ENCODE measurements at places on chromosomes 4 and X.

DNA sequence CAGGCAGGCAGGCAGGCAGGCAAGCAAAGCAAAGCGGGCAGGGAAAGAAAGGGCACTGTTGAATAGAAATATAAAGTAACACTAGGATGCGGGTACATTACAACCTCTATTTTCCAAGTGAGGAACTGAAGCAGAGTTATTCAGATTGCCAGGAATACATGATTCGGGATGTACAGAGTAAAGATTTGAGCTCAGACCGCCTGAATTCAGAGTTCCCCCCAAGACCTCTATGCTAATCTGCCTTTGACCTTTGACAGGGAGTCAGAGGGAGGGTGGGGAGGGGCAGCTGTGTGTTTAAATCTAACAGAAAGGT is 271.9 kb upstream of the SMIM31 start:
- DNase-seq, result no peak

GRCh38 chr4:72977936-72978485 is 91.5 kb downstream of the COX18 start:
- no peak for DNase-seq

- DNase-seq, result no peak
Measured at GRCh38 chrX:66915893-66916292, 277.0 kb upstream of the EDA2R start.

DNA sequence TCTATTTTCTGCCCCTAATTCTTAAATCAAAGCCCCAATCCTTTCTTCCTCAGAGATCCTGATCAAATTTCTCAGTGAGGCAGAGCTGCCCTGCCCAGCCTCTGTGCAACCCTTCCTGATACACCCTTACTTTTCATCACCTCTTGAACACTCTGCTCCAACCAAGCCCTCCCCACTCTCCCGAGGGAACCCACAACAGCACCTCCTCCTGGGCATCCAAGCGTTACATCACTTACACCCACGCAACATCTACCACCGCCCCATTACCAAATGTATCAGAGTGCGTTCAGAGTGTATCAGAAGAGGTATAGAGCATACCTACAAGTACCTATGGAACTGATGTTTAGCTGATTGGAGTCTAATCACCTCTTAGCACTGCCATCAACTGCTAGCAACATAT is 186.5 kb downstream of the RAP1GDS1 start:
- no peak for DNase-seq

DNA sequence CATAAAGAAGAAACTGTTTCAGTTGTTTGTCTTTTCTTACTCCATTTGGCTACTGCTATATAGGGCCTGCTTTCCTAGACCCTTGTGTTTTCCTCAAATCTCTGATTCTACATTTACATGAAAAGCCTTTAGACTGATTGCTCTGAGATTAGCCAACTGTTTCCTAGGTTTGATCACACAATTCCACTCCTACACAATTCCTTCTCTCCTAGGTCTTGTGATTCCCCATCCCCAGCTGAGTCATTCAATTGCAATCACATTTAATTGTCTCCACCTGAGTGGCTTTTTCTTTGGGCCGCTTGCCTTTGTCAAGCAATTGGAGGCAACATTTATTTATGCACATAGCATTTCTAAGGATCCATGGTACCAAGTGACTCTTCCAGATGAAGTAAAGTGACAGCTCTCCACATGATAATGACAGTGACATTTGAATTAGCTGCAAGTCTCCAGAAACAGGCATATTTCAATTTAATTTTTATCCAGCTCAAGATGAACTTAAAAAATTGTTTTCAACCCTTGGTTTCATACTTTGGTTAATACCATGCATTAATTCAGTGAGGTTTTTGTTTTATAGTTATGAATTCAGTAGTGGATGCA is 35.8 kb downstream of the ATXN3L start:
- DNase-seq, result no peak

DNA sequence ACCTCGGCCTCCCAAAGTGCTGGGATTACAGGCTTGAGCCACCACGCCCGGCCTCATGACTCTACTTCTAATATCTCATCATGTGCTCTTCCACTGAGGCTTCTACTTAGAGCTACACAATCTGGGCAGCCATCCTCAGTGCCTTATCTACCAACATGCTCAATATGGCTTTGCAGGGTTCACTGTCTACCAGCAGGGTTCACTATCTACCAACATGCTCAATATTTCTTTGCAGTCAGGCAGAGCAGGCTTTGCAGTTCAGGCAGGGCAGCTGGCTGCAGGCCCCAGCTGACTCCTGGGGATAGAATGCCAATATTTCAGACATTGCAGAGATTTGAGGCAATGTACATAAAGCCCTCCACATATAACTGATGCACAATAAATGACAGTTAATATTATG is 47.5 kb downstream of the PKD2 start:
- DNase-seq, result peak; percentile 56
